GF-D8 (cell line): ENCODE measurements at places on chromosomes 7 and 10.

DNA sequence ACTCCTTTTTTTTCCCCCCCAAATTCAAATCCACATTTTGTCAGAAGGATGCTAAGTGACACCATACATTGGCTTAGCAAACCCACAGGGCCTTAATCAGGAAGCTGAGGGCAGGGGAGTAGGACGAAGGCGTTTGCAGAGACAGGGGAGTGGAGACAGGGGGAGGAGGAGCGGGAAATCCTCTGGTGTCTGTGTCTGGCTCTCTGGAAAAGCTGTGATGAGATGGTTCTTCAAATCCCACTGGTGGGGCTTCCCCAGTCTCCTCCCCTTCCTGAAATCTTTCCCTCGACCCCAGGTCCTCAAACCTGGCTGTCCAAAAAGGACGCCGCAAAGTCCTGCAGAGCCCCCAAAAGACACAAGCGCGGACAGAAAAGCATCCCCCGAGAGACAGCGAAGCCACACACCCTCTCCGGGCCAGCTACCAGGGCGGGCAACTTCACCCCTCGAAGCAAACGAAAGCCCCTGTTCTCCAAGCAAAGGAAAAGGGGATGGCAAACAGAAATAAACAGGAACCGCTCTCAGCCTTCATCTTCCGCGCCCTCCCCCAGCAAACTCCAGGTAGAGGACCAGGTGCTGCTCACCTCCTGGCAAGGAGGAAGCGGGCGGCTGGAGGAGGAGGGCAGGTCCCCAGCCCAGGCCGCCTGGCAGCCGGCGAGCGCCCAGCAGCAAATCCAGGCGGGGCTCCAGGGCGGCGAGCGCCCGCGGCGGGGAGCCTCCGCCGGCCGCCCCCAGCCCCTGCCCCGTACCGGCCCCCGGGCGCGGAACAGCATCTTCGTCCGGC, 520 bp downstream of the ELAPOR2 start:
- DNase-seq: no peak

GRCh38 chr10:63256009-63256773, 123.1 kb downstream of the NRBF2 start:
- DNase-seq: peak; percentile 82

DNA sequence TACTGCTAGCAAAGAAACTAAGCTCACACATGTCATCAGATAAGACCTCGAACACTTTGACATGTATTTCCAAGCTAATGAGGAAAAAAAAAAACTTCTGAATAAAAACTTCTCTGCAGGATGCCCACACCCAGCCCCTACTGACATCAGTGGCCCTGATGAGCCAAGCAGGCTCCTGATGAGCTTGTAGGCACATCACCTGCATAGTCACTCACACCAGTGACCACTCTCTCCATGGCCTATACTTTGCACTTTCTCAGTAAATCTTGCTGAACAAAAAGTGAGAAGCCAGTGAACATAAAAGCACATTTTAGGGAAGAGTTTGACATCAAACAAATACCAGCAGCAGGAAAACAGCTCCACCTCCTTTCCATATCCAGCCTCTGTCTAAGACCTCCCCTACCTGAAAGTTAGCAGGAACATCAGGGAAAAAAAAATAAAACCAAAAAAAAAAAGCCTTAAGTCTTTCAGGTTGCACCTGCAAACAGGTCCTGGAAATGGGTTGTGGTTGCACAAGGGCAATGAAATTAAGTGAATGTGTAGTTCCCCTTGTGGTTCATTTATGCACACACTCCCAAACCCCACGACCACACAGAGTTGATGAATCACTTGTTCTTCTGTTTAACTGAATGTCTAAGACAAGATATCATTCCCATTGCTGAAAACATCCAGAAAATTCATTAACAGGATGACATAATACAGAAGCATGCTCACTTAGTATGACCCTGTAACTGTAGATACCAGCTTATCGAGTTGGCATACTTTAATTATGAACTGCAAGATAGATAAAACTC, 205.2 kb upstream of the PDE1C start:
- DNase-seq: no peak

- DNase-seq: no peak
Measured at GRCh38 chr7:37113661-37114355, 334.9 kb downstream of the ELMO1 start.

DNA sequence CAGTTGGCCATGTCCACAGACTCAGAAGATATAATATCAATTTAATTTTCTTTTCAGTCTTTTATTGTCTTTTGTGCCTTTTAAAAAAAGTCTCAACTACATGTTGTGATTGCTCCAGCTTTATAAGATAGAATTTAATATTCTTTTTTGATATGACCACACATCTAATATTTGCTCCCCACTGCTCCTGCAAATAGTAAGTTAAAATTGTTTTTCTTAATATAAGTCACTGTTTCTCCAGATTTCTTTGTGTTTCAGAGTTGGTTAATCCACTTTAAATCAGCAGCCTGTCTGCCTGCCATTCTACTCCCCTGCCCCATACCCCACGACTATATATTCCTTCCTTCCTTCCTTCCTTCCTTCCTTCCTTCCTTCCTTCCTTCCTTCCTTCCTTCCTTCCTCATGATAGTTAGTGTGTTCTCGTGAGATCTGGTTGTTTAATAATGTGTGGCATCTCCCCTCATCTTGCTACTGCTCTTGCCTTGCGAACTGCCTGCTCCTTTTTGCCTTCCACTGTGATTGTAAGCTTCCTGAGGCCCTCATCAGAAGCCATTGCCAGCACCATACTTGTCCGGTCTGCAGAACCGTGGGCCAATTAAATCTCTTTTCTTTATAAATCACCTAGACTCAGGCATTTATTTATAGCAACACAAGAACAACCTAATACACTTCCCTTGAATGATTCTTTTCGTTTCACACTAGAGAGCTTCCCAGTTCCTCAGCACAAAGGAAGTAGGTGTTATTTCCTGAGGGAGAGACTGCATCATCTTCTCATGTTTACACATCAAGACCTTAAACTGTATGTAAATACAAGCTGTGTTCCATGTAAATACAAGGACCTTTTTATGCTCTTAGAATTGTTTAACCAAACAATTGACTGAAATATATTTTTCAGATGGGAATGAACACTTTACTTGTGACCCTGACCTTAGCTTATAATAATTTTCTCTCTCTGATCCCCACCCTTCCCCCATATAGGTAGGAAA, 24.5 kb downstream of the TAS2R16 start:
- no peak for DNase-seq

DNA sequence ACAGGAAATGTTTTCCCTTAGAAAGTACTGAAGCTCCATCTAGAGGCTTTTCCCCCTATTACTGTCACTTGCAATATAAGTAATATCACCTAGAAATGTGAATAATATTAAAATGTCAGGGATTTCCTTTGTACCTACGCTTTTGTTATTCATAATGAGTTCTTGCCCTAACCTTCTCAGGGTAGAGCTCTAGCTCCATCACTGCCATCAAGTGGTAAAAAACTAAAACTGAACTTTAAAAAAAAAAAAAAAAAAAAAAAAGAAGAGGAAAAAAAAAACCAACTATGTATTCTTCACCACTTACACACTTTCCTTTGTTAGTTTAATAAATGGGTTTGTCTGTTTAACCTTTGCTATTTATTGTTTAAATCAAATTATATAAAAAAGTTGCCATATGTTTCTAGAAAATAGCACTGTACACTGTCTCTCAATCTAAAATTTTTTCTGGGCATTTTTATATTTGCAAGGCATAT, 49.9 kb downstream of the DNAJC1 start:
- DNase-seq: peak; percentile 30

- DNase-seq: no peak
Measured at GRCh38 chr10:90175161-90175681, 473.8 kb downstream of the KIF20B start.

GRCh38 chr7:37016064-37016878, 292.0 kb upstream of the AOAH start:
- DNase-seq: no peak

DNA sequence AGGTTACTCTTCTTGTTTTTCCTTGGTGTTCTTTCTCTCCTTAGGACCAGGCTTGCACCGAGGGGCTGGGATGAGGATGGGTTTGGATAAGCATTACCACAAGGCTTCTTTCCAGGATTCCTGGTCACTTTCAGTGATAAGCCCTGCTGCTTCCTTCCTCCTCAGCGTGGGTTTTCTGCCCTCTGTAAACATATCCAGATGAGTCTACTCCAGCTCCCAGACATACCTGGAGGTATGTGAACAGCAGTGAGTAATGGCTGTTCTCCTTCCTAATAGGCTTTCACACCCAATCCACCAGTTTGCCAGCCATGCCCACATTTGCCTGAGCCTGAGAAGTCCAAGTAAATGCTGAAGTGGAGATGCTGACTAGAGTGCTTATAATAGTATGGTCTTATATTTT, 229.8 kb upstream of the YAE1 start:
- DNase-seq: no peak

GRCh38 chr7:144006029-144006691, 6.0 kb downstream of the OR6B1 start:
- no peak for DNase-seq

- DNase-seq: no peak
Measured at GRCh38 chr7:139875821-139876241, 46.8 kb downstream of the TBXAS1 start.

GRCh38 chr10:68611227-68611626, 51.1 kb downstream of the TET1 start:
- DNase-seq: no peak

GRCh38 chr7:30842542-30843451, 68.9 kb upstream of the AQP1 start:
- DNase-seq: no peak

DNA sequence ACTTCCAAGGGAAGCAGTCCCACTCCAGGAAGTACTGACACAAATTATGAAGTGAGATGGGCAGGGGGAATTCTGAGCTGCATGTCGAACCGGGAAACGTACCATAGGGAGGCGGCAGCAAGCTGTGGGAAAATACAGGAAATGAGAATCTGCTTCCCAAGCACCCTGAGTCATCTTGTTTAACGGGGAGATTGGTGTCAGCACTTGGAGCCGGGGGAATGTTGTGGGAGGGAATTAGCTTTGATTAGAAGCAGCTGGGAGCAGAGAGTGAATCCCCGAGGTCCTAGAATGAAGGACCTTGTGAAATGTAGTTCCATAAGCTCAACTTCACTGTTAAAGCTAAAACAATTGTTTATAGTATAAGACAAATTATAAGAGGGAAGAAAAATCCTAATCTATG, 141.4 kb upstream of the PRKCQ start:
- DNase-seq: no peak

DNA sequence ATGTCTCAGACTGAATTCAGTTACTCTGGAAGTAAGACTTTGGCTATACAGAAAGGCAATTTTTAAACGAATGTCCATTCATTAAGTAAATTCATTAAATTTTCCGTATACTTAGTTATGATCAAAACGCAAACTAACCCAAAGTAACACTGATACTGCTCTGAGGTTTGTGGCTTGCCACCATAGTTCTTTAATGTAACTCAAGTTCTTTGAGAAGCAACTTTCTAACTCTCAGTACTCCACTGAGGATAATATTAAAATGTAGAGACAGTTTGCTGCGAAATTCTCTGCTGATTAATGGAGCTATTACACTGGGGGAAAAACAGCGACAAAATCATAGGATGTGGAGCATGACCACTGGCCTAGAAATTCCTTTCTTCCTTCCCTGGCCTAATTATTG, 45.4 kb upstream of the PNLIPRP3 start:
- no peak for DNase-seq

DNA sequence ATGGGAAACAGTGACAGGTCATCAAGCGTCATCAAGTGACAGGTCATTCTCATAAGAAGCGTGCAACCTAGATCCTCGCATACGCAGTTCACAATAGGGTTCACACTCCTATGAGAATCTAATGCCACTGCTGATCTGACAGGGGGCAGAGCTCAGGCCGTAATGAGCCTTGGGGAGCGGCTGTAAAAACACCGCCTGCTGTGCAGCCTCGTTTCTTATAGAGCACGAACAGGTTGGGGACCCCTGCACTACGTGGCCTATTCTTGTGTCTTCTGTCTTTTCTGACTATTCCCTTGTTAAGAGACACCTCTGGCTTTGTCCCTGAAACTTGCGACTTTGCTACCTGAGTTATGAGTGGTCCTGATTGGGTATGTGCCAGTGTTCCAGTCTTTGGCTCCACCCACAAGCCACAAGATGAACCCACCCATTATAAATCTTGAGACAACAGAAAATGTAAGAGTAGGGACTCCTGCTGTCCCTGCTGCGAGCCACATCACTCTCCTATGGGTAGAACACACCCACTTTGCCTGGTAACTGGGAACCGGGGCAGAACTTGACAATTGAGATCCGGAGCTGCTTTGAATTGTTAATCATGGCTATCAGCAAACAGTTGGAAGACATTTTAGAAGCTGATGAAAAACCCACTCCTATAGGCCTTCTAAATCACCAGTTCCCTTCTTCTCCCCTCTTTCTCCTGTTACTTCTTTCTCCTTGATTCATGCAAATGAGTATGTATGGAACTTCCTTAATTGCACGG, 55.8 kb upstream of the EXOC4 start:
- no peak for DNase-seq

GRCh38 chr10:101322266-101323108, 31.5 kb upstream of the BTRC start:
- no peak for DNase-seq

- DNase-seq: peak; percentile 42
Measured at GRCh38 chr7:64951250-64951848, 39.5 kb downstream of the ZNF117 start.

GRCh38 chr7:94739180-94739579, 83.2 kb upstream of the SGCE start:
- DNase-seq: no peak

- no peak for DNase-seq
Measured at GRCh38 chr7:147990942-147991341, 599.6 kb upstream of the C7orf33 start.

GRCh38 chr7:50207686-50208255, 96.7 kb upstream of the IKZF1 start:
- no peak for DNase-seq

DNA sequence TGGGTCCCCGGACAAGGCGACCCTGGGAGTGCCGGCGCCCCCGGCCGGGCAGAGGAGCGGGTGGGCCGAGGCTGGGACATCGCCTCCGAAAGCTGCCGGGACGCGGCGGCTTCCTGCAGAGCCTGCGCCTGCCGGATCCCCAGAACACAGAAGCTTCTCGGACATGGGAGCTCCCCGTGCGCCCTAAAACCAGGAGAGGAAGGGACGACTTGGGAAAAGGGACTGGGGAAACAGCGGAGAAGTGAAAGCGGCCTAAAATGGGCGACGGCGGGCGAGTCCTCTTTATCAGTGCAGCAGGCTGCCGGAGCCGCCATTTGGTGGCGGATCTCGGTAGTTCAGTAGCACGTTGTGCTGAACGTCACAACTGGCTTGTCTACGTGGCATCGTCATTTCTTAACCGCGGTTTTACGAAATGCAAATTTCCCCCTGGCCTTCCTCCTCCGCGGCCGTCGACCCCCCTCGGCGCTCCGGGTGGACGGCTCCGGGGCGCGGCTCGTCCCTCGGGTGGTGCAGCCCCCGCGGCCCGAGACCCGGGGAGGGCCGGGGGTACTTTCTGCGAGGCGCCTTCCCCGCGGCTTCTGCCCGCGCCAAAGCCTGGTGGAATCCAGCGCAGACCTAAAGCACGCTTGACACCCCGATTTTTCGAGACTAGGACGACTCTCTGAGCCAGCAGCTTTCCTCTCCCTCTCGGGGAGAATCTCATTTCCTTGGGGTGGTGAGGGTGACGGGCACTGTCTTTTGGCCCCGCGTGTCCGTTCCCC, 9.9 kb upstream of the SPAG6 start:
- DNase-seq: peak; percentile 74

- DNase-seq: peak; percentile 35
Measured at GRCh38 chr10:101897633-101898032, 54.0 kb upstream of the KCNIP2 start.
